NCI-H1930 (cell line): ENCODE measurements at places on chromosomes 6 and 20.

GRCh38 chr6:92708945-92709344 lies 710.4 kb downstream of the EPHA7 start:
- no peak for DNase-seq

GRCh38 chr6:9540534-9541126 lies 874.2 kb downstream of the TFAP2A start:
- no peak for DNase-seq

GRCh38 chr6:122831511-122831910 lies 42.5 kb downstream of the SMPDL3A start:
- no peak for DNase-seq

GRCh38 chr6:168045706-168046620 lies 33.0 kb downstream of the FRMD1 start:
- no peak for DNase-seq

DNA sequence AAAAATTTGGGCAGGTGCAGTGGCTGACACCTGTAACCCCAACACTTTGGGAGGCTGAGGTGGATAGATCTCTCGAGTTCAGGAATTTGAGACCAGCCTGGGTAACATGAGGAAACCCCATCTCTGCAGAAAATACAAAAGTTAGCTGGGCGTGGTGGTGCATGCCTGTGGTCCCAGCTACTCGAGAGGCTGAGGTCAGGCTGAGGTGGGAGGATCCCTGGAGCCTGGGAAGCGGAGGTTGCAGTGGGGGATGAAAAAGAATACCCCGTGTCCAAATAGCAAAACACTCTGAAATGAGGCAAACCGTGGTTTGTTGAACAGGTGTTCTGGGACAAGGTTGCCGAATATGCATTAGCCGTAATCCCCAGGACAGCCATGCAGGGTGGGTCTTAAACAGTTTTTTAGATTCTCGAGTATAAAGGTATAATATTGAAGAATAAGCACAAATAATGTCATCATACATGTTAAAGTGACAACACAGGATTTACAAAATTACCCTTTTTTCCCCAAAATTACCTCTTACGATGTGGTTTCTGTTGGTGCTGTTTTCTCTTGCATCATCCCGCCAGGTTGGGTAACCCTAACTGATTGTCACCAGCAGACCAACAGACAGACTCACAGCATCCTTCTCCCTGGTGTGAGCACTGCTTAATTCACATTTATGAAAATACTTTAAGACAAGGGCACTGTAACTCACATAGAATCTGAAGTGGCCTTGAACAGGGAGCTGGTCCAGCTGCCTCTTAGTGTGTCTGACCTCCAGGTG lies 9.1 kb downstream of the DNAJC5 start:
- DNase-seq = no peak

GRCh38 chr20:19275038-19275629 lies 62.7 kb downstream of the SLC24A3 start:
- no peak for DNase-seq

- DNase-seq = no peak
These were observed 60.6 kb downstream of the BTBD9 start for GRCh38 chr6:38579010-38579628.

DNA sequence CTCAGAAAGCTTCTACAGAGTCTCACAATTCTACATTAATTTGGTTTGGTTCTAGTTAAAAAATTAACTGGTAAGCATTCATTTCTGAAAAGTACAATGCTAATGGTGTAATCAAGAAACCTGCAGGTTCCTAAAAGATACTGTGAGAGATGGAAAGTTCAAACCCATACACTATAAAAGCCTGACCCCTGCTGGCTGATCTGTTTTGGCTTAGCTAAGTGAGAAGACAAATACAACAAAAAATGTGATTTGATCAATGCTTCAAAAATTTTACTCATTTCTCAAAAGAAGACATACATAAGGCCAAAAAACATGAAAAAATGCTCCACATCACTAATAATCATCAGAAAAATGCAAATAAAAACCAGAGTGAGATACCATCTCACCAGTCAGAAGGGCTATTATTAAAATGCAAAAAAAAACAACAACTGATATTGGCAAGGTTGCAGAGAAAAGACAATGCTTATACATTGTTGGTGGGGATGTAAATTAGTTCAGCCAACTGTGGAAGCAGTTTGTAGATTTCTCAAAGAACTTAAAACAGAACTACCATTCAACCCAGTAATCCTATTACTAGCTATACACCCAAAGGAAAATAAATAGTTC lies 102.8 kb downstream of the MOXD1 start:
- DNase-seq = peak; percentile 2

- no peak for DNase-seq
These were observed 198.6 kb downstream of the BACH2 start for GRCh38 chr6:90098001-90098531.

GRCh38 chr20:53322651-53323050 lies 271.0 kb downstream of the ZNF217 start:
- no peak for DNase-seq

DNA sequence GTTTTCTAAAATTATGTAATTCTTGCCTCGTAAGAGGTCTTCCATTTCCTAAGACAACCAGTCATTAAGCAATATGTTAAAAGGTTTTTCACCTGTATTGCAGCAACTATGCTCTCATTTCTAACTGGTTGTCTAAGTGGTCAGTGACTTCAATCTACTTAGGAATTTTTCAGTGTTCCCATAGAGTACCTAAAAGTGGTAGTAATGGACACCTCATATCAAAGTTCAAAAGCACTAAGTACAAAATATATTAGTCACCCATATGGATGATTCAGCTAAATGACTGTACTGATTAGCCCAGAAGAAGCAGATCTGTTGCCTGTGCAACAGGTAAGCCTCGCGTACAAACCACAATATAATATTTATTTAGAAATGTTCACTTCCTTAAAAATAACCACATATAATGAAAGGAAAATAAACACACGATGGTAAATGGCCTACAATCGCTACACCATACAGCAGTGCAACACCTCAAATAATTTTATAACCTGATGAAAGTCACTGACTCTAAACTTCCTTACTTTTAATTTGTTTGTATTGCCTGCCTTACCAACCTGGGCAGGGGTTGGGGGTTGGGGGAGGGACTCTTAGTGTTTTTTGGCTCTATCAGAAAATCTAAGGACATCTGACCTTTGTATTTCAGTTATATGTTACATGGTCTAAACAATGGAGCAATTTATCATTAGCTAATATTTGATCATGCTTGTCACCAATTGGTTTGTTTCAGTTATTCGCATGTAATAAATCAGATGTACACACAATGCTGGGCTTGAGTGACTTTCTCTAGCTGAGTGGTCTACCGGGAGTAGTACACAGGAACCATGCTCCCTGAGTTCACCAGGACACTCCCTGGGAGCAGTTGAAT lies 105.9 kb downstream of the HIVEP2 start:
- no peak for DNase-seq

DNA sequence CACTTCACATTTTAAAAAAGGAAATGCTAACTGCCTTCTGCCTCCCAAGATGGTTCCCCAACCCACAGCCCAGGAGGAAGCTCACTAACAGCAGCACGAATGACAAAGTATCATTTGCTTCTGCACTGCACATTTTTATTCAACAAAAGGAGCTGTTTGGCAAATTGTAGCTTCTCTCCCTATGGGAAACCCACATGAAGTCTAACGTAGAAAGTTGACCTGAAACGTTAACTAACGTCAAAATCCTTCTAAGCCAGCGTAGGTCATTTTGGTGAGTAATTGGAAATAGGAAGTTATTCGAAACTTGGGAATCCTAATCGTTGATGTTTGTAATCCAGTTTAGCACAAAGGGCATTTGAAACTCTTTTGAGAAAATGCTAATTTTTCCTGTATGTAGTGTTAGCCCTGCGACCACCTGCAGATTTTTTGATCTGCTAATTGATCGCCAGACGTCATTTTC lies 2.9 kb downstream of the SALL4 start:
- DNase-seq = no peak

DNA sequence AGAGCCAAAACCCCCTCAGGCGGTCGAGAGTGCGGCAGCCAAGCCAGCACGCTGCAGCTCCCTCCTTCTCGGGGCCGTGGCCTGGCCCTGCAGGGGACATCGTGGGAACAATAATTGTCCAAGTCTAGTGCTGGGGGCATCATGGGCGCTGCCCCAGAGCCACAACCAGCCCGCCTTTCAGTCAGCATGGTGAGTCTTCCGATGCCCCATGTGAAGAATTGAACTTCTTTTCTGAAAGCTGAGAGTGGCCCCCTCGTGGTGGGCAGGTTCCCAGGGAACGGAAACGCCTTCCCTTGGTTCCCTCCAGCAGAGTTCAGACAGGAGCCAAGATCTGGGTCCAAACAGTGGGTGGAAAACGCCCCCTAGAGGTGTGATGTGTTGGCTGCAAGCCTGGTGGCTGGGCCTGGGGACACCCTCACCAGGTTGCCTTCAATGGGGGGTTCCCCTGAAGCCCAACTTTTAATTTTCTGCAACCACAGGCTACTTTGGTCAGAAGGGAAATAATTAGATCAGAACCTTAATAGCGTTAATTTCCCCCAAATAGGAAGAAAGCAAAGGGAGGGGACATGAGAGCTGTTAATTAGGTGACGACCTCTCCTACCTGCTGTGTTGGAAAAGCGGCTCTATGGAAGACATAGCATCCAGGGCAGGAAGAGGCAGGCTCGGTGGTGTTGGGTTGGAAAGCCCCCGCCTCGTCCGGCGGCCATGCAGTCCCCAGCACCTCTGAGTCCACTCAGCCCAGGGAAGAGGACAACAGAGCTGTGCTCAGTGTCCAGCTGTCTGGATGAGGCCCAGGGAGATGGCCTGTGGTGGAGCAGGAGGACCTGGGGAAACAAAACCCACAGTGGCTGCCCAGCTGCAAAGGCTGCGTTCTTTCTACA lies 4.7 kb upstream of the MRGBP start:
- DNase-seq = peak; percentile 91

DNA sequence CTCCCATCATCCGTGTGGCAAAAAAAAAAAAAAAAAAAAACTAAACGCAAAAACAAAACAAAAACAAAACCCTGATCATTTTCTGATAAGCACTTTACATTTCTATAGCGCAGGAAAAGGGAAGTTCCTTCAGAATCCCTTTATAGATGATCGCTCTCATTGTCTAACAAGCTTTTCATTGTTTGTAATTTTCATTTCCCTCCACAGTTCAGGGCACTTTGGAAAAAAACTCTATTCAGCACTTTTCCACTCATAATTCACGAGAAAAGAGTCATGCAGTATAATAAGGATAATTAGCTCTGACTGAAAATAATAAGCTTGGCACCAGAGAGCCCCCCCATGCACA lies 89.4 kb upstream of the ATXN1 start:
- DNase-seq = no peak
